Stimulated activated CD8-positive, alpha-beta memory T cell treated with anti-CD3 and anti-CD28 coated beads, Interleukin-7, amount 100 ng/mL, for 1 hour (primary cell): ENCODE measurements at places on chromosomes 1 and 21.

DNA sequence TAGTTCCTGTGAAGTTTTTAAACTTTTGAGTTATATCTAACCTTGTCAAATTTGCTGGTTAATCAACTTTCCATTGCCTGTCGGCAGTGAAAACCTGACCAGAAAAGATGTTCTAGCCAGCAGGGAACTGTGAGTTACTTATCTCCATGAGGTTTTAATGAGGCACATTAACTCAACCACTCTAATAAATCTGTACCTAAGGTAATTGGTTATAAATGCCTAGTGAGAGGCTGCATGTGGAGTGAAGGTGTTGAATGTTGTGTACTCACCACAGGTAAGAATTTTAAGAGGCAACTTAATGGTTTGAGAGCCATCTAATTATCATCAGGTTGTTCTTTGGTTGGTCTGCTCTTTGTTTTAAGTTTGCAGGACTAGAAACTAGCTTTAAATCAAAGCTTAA lies 138.4 kb upstream of the LHX8 start:
- no peak for DNase-seq

DNA sequence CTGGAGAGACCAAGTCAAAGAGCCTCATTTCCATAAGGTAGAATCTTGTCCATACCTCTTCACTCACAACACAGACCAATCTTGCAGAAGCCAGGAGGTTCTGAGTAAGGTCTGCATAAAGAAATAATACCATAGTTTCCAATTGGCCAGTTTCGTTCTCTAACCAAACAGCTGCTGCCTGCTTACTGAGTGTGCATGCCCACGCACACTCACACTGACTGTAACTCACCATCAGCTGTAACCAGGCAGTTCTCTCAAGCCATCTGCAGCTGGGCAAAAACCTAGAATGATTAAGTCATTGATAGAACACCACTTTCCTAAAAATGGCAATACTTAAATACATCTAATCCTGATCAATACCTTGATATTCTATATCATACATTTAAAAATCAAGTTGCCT lies 106.6 kb upstream of the VAV3 start:
- no peak for DNase-seq

DNA sequence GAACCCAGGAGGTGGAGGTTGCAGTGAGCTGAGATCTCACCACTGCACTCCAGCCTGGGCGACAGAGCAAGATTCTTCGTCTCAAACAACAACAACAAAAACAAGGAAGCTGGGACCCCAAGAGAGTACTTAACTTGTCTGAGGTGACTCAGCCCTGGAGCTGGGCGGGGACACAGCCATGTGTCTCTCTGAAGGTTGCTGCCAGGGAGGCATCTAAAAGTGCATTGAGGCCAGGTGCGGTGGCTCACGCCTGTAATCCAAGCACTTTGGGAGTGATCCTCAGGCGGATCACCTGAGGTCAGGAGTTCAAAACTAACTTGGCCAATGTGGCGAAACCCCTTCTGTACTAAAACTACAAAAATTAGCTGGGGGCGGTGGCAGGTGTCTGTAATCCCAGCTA lies 7.7 kb downstream of the IFI6 start:
- no peak for DNase-seq

- DNase-seq: no peak
These were observed 570.2 kb downstream of the DPYD start for GRCh38 chr1:97350662-97351061.

DNA sequence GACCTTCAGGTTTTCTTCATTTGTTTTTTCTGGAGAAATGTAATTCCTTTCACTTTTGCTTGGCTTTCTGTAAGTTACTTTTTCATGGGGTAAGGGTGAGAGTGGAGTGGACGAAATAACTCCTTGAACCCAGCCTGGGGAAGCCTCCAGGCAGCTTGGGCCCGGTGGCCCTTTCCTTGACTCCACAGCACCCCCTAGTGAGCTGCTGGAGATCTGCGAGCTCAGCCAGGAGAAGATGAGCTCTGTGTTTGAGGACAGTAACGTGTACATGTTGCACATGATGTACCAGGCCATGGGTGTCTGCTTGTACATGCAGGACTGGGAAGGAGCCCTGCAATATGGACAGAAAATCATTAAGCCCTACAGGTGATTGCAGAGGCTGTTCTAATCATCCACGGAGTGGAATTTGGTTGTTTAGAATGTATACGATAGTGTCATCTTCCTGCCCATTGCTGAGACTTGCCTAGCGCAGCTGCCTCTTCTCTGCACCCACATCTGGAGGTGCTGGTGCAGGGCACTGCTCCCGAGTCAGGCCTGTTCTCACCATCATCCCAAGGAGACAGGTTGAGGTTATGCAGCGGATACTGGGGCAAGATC lies 51.0 kb downstream of the SMYD2 start:
- DNase-seq: peak; percentile 26

GRCh38 chr21:36501589-36501892 lies 21.6 kb upstream of the CLDN14 start:
- DNase-seq: no peak

DNA sequence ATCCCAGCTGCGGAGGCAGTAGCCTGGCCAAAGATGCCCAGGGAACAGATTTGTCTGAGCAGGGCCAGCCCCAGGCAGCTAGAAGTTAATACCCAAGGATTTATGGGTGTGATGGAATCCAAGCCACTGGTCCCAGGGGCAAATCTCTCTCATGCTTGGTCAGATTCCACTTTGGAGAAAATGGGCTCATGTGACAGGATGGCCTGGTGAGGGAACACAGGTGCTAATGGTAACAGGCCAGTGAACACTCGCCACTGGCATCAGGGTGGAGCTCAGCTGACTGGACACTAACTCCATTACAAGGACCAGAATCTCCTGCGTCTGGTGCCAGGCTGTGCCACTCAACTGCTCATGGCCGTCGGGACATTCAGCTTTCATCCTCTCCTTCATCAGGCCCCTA lies 12.0 kb downstream of the MDM4 start:
- no peak for DNase-seq

DNA sequence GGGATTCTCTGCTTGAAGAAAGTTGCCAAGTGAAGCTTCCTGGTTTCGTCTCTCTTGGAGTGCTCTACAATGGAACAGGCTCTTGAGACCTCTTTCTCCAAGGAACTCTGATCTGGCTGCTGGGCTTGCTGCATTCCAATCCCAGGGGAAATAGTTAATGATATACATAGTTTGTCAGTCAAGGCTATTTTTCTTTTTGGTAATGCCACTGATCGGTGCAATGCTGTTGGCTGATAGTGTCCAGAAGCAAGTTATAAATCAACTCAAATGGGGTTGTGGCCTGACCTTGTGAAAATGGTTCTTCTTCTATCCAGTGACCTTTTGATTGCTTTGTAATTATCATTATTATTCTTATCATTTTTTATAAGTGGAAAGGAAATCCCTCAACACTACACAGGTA lies 48.4 kb upstream of the TNFSF18 start:
- no peak for DNase-seq

GRCh38 chr1:164561472-164561871 lies 2.5 kb downstream of the PBX1 start:
- DNase-seq: no peak

- no peak for DNase-seq
These were observed 465.6 kb upstream of the ADGRL4 start for GRCh38 chr1:79472067-79472656.

GRCh38 chr1:29785554-29785953 lies 549.2 kb downstream of the PTPRU start:
- DNase-seq: no peak

DNA sequence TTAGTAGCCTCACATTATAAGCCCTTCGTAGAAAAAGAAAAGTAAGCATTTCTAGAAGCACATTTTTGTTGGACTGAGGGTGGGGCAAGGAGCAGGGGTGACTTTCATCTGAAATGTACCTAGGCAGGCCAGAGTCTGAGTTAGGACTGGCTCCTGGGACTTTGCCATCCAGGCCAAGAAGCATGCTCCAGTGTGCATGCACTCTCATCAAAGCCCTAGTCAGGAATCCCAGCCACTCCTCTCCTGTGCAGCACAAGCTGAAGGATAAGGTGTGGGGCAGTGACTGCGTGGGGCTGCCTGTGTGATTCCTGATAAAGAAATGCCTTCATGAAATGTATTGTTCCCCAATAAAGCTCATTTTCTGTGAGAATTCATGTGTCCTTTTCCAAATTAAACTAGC lies 88.2 kb downstream of the GFI1 start:
- no peak for DNase-seq

GRCh38 chr1:231116738-231117137 lies 45.1 kb upstream of the TRIM67 start:
- DNase-seq: no peak

DNA sequence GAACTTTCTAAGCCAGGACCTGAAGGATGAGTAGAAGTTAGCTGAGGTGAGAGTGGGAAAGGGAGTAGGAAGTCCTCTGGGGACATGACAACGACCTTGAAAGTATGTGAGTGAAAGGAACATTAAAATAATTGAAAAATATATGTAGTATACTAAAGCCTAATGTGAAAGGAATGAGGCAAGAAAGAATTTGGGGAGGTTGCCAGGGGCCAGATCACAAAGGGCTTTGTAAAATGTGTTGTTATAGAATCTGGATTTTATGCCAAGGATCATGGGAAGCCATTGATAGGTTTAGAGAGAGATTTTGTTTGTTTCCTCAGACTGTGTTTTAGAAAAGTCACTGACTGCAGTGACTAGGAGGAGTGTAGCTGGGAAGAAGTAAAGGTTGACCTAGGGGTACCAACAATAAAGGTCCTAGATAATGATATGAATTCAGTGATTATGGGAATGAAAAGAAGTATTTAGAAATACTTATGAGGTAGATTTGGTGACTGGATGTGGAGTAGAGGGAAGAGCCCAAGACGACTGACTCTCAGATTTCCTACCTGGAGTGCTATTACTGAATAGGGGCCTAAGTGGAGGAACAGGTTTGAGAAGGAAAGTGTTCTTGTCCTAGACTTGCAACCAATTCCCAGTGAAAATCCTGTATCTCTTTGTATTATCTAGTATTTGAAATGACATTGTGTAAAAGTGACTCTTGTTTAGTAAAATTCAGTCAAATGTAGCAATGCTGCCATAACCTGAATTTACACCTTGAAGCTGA lies 179.8 kb downstream of the PHTF1 start:
- DNase-seq: no peak

GRCh38 chr1:234907940-234908405 lies 220.7 kb downstream of the TOMM20 start:
- DNase-seq: no peak

GRCh38 chr1:115771847-115772457 lies 3.4 kb upstream of the CASQ2 start:
- DNase-seq: no peak

DNA sequence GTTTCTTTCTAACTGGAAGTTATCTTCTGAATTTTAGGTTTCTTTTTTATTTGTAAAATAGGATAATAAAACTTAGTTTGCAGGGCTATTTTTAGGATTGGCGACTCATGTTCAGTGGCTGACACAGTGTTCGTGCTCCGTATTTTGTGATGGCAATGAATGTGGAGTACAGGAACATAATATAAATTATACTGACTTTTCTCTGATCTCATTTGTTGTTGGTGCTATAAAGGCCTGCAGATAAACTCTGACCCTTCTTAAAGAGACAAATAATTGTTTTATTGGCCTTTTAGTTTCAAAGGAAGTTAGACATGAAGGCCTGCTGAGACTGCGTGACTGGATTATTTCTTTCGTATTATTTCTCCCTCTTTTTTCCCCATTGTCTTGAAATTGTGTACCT lies 339.6 kb downstream of the PDE4B start:
- DNase-seq: no peak

GRCh38 chr1:199297887-199298286 lies 659.0 kb downstream of the PTPRC start:
- DNase-seq: no peak

- no peak for DNase-seq
These were observed at the start of gene PTGFRN for GRCh38 chr1:116909512-116910378. Gene PTGFRN (plus strand): TSS chr1:116909916. CDS start chr1:116910204, 288 bp downstream.

GRCh38 chr1:91828583-91829281 lies 57.2 kb downstream of the TGFBR3 start:
- DNase-seq: no peak

- DNase-seq: no peak
These were observed 1.7 kb downstream of the IL24 start for GRCh38 chr1:206898915-206899431.

DNA sequence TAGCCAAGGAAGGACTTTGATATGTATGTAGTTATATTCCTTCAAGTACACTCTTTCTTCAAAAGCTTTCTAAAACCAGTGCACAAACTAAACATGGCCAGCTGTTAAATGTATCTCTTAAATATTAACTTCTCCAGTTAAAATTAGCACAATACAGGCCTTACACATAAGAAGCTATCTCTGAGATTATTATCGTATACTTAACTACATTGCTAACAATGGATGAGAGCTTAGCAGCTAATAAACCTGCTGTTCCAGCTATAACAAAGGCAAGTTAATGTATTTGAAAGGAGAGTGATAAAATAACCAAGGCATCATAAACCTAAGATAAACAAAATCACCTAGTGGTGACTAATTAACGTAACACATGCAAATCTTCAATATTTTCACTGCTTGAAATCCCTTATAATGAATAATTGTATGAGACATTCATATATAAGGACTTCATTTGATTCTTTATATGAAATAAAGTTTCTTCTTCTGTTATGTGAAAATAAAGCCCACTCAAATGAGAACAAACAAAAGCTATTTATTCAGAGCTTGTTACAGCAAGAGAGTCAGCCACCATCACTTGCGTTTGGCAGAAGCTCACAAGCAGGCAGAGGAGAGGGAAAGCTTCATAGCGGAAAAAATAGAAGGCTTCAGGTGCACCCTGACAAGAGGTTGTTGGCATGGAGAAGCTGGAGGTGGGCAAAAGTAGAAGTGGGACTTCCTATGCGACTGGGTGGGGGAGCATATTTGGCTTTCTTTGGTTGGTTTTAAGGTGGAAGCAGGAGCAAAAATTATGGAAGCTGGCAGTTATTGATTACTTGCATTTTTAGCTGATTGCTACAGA lies 274.1 kb upstream of the CHRM3 start:
- no peak for DNase-seq

GRCh38 chr1:107862064-107862463 lies 102.9 kb downstream of the VAV3 start:
- no peak for DNase-seq

GRCh38 chr1:117622726-117623125 lies 16.9 kb downstream of the TENT5C start:
- no peak for DNase-seq

DNA sequence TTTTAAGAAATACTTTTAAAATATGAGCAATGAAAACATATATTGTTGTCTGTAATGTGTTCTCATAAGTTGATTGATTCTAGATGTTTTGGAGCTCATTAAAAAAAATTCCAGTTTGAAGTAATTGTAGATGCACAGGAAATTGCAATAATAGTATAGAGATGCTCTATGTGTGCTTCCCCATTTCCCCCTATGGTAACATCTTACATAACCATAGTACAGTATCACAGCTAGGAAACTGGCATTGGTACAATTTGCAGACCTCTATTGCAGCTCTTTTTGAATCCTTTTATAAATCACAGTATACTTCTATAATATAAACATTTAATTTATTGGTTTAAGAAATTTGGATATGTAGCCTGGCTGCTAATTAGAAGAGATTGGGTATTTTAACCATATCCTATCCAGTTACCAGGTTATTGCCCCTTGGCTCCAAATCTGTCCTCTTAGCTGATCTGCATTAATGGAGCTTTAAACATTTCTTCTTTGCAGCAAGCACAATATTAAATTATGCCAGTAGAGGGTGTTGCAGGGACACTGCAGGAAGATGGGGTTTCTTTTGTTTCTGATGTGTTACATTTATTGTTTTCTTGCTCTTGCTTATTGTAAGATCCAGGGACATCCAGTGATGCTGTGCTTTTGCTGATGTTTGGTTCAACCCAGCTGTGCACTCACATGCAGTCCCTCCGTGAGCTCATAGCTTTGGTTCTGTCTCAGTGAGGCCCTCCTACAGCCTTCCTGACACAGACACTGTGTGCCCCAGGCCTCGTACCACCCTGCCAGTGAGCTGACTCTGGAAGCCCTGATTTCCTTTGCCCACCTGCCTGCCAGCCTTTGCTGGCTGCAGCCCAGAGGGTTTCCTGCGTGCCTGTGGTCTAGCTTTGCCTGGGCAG lies 103.3 kb downstream of the RABGAP1L start:
- DNase-seq: no peak
